ENCODE measurements at places on chromosomes 11 and 22.

DNA sequence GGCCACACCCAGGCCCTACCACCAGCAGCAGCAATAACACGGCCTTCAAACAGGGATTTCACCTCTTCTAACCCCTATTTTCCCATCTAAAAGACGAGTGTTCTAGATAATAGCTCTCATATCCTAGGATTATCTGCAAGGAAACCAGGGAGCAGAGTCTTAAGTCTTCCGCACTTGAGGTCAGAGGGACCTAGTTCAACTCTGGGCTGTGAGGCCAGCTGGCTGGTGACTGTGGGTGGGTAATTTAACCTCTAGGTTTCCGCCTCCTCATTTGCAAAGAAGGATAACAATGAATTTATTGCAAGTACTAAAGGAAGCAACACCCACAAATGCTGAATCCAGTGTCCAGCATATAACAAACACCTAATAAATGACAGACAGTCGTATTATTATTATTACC is 70.1 kb downstream of the LARGE1 start:
- no peak overlapping the region for H3K27ac ChIP-seq
- H3K36me3 ChIP-seq: no peaks in the 10 kb centered on the region
- H3K27me3 ChIP-seq: no peaks in the 10 kb centered on the region
- ATAC-seq: no peak
- no peaks in the 10 kb centered on the region for H3K4me1 ChIP-seq
- H3K4me3 ChIP-seq: no peak overlapping the region

DNA sequence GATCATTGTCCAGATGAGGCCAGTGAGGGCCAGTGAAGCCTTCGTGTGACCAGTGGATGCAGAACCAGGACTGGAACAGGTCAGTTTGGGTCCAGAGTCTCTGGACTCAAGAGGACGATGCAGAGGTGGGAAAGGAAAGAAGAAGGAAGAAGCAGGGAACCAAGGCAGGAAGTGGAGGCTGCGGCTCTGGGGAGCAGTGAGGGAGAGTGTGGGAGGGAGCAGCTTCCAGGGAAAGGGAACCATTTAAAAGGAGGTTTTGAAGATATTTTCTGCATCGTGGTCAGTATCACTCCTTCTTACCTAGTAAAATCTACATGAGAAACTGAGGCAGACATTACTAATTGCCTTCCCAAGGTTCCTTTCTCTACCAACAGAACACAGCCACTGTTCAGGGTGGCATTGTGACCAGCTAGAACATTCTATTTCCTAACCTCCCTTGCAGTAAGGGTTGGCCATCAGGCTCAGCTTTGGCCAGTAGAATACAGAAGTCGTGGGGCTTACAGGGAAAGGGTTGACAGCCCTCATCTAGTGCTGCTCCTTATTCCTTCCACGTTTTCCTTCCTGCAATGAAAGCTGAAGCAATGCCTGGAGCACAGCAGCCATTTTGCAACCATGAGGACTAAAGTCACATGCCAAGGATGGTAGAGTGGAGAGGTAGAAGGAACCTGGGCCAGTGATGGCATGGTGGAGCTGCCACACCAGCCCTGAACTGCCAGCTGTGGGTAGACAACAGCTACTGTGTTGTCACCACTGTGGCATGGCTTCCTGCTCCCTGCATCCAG is 29.1 kb upstream of the LINC01488 start:
- no peaks in the 10 kb centered on the region for H3K27me3 ChIP-seq
- no peak overlapping the region for H3K4me3 ChIP-seq
- no peak for ATAC-seq
- no peak overlapping the region for H3K27ac ChIP-seq
- H3K4me1 ChIP-seq: peaks cover 8% of the 10 kb centered on the region

DNA sequence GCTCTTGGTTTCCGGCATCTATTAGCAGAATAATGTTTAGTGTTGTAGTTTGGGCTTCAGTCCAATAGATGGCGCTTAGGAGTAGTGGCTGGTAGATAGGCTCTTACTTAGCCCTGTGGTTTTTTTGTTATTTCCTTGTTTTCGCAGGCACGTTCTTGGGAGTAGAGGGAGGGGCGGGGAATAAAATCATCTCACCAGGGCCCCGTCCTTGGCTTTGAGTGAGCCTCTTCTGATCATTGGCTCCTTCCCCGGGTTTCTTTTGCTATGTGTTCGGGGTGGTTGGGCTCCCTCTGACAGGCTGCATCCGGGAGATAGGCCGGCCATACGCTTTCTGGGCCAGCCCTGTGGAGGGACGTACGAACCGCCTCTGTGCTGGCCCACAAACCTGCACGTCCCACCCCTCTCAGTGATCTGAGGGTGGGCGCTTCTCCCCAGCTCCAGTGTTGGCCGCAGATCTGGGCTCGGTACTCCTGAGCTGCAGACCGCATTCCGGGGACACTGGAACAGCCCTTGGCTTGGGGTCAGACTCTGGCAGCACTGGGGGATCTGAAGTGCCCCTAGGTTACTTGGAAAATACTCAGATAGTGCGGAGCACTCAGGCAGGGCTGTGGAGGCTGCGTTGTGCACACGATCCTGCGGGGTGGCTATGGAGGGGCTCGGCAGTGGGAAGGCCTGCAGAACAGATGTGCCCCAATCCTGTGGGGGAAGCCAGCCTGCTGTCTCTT is 217.0 kb downstream of the DYNC2H1 start:
- peaks cover 37% of the 10 kb centered on the region for H3K36me3 ChIP-seq
- H3K27ac ChIP-seq: no peak overlapping the region
- ATAC-seq: peak; percentile 43
- H3K4me3 ChIP-seq: no peak overlapping the region

DNA sequence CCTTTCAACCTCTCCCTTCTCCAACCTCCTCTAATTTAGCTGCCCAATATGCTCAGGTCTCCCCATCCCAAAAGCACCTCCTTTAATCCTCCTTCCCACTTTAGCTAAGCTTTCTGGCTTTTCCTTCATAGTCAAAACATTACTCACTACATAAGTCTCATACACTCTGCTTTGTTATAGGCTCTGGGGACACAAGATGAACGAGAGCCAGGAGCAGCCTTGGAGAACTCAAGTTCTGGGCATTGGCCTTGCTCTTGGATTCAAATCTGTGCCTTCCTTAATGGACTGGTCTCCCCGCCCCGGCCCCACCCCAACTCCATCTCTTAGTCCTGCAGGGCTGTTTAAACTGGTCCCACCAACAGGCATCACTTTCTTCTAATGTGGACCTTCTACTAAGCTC is 11.4 kb upstream of the HPX start:
- no peaks in the 10 kb centered on the region for H3K4me1 ChIP-seq
- no peak for ATAC-seq
- peaks cover 100% of the 10 kb centered on the region for H3K36me3 ChIP-seq

GRCh38 chr11:121161349-121161917 is 60.4 kb downstream of the TECTA start:
- ATAC-seq: no peak
- H3K36me3 ChIP-seq: peaks cover 6% of the 10 kb centered on the region
- H3K27me3 ChIP-seq: no peaks in the 10 kb centered on the region
- H3K27ac ChIP-seq: no peak overlapping the region

DNA sequence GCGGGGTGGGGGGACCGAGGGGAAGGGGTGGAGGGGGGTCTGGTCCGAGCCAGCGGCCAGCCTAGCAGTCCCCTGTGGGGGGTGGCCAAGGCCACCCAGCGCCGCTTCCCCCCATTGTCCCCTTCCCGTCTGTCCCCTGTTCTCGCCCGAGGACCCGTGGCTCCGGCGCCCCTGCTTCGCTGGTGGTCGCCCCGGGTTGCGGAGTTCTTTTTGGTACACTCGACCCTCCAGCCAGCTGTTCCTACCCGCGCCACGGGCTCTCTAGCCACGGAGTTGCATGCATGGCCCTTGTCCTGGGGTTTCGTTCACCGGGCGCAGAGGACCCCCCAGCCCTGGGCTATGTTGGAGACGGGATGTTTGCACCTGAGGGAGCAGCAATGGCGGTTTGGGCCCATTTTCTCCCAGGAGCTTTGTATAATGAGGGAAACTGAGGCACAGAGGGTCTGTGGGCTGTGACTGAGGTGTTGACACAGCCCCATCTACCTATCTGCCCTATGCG is 489 bp downstream of the RNF214 start:
- peak overlapping the region; percentile 92 for H3K27ac ChIP-seq
- no peak for ATAC-seq
- peak overlapping the region; percentile 98 for H3K4me3 ChIP-seq
- H3K27me3 ChIP-seq: no peaks in the 10 kb centered on the region
- H3K36me3 ChIP-seq: no peaks in the 10 kb centered on the region

DNA sequence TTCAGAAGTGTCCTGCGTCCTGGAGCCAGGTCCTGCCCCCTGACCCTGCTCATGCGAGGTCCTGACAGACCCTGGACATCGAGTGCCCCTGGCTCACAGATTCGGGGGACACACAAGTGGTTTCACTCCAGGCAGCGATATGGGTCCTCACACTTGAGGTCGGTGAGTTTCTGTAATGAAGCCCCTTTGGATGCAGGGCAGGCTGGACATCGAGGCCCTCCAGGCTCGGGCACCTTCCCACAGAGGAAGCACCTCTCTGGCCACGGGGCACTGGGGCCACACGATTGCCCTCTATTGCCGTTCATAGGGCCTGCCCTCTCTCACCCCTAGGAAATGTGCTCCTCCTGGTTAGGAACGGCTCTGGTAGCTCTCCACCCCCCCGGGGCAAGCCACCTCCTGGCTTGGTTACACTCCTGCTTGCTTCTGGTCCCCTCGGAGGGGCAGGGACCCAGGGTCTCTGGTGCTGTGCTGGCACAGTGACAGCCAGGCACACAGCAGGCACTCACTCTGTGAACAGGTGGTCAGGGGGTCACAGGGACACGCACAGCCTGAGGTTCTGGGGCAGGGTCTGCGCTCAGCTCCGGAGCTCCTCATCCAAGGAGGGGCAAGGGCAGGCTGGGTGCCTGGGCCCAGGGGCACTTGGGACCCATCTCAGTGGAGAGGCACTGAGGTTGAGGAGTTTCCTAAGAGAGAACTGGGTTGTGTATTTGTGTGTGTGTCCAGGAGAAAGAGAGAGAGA is 907.7 kb downstream of the BRD1 start:
- no peak for ATAC-seq
- H3K27ac ChIP-seq: no peak overlapping the region
- H3K36me3 ChIP-seq: no peaks in the 10 kb centered on the region
- peaks cover 90% of the 10 kb centered on the region for H3K27me3 ChIP-seq
- no peaks in the 10 kb centered on the region for H3K4me1 ChIP-seq
